HS-27A (cell line): ENCODE measurements at places on chromosomes 1 and 21.
A peak's percentile ranks its signal among the peaks of the same experiment; 100 is the strongest.

- DNase-seq, result peak; percentile 45
These were observed at the start of gene TRNP1 for GRCh38 chr1:26993237-26994019. TRNP1 (plus strand) TSS chr1:26993692; CDS start chr1:26993787, 95 bp downstream.

DNA sequence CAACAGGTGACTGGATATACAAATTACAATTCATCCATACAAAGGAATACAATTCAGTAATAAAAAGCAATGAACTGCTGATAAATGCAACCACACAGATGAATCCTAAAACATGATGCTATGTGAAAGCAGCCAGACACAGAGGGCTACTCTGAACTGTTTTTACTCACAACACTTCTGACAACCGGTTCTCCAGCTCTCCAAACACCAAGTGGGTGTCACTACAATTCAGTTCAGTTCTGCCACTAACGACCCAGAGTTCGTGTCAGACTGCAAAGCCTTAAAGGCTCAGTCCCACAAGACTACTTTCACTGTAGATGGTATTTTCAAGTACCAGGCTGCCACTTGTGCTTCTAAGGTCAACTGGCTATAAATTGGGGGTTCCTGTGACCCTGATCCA is 119.4 kb downstream of the SLC16A1 start:
- no peak for DNase-seq

- no peak for DNase-seq
These were observed 57.9 kb upstream of the IRF2BP2 start for GRCh38 chr1:234667600-234668576.

DNA sequence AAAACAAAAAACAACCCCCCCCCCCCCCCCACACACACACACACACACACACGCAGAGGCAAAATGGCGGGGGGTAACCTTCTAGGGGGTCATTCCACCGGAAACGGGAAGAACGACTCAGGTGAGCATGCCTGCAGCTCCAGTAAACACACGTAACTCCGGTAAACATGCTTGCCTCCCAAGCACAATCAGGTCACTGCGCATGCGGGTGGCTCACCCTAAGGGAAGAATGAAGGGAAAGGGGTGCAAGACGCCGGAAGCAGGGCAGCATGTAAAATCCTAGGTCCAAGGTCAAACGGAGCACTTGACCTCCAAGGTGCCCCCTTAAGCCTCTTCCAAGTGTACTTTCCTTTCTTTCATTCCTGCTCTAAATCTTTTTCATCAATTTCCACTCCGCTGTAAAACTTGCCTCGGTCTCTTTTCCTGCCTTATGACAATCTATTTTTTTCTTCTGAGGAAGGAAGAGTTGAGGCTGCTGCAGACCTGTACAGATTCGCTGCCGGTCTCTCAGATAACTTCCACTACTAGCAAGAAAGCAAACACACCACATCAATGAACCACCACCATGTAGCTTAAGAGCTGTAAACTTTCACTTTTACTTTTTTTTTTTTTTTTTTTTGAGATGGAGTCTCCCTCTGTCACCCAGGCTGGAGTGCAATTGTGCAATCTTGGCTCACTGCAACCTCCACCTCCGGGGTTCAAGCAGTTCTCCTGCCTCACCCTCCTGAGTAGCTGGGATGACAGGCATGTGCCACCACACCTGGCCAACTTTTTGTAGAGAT is 21.0 kb upstream of the CBR3 start:
- DNase-seq, result no peak

DNA sequence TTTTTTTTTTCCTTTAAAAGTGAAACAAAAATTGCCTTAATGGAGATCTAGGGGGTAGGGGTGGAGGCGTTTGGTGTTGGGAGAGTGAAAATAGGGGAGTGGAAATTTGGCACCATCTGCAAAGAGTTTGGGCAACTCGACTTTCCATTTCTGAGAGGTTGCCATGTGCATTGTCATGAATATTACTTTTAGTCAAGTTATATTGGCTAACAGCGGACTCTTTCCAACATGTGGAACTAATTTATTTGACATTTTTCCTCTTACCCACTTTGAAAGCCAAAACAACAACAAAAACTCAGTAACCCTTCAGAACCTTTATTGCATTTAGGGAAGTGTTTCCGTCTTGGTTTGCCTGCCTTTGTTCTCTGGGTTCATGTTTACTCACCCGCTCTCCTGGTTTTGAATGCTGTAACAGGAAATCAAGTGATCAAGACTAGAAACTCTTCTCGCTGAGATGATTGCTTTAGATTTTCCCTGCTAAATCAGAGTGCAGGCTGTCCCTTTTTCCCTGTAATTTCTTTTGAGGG is 70.4 kb downstream of the CACHD1 start:
- DNase-seq, result no peak

- no peak for DNase-seq
These were observed 19.5 kb upstream of the PSMB2 start for GRCh38 chr1:35660581-35661473.

- no peak for DNase-seq
These were observed 134.7 kb downstream of the LYPLAL1 start for GRCh38 chr1:219308367-219308766.
